Trophoblast cell (in vitro differentiated cells and primary cell): ENCODE measurements at places on chromosomes 16 and 17.

GRCh38 chr17:42027590-42027889 is 7.7 kb downstream of the NKIRAS2 start:
- DNase-seq: no peak

GRCh38 chr16:30628628-30629540 is 18.7 kb upstream of the ZNF689 start:
- peak; percentile 82 for DNase-seq

- no peak for DNase-seq
Measured at GRCh38 chr17:12731839-12732238, 57.5 kb upstream of the ARHGAP44 start.

DNA sequence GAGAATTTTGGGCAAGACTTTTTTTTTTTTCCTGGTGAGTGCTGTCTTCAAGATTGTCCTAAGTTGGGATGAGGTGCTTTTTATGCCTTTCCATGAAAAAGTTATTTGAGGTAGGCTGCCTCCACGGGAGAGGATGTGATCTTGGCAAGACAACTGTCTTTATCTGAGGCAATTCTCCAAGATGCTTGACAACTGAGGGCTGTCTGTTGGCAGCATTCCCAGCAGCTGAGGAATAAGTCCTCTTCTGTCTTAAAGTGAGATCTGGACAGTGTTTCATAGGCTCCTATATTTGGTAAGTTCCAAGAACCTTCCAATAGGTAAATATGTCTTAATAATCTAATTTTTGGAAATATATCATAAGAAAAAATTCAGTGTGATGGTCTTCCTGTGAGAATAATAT is 662.0 kb downstream of the CDH11 start:
- no peak for DNase-seq

- DNase-seq: no peak
Measured at GRCh38 chr17:13647543-13648021, 45.9 kb upstream of the HS3ST3A1 start.

DNA sequence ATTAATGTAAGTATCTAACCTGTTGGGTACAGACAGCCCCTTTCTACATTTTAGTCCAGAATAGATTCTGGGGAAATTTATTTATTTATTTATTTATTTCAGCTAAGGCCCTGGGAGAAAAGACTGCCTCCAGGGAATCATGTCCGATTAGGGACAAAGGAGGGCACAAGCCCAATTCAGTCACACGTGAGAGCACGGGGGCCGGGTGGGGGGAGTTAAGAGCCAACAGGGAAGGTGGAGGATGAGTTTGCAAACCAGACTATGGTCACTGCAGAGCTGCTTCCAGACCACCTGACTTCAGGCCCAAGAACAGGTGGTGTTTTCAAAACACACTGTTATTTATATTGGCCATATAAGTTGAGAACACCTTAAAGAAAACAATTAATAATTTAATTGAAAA is 1.6 kb upstream of the ZFHX3 start:
- no peak for DNase-seq

- no peak for DNase-seq
Measured at GRCh38 chr17:32558997-32559650, 72.3 kb downstream of the CDK5R1 start.

GRCh38 chr17:71703701-71704100 is 417.1 kb upstream of the SOX9 start:
- DNase-seq: no peak
